ENCODE measurements at places on chromosomes 16 and 17.

DNA sequence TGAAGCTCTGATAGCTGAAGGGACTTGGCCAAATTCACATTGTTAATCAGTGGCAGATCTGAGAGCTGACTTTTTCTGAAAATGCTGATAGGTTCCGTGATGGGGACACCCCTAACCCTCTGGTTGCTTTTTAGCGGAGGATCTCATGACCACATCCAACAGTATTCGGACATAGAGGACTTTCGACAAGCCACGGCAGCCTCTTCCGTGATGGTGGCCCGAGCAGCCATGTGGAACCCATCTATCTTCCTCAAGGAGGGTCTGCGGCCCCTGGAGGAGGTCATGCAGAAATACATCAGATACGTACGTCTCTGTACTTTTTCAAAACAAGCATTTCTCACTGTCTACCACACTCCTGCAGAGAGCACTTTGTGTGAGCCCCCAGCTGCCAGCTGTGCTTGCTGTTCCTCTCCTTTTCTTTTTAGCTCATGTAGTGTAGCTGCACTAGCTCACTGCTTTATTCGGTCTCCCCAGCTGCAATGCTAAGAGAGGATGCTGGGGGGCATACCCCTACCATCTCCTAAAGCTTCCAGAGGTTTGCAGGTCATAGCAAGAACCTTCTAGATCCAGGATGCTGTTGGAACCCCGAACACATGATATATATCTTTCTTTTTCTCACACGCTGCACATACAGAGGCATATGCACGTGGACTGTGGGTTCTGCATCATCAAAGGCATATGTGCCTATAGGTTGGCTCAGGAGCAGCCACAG, 14.2 kb upstream of the NFATC3 start:
- DNase-seq, result no peak

- DNase-seq, result no peak
Observed at GRCh38 chr17:64131606-64132270, 1.8 kb upstream of the ERN1 start.

- DNase-seq, result peak; percentile 25
Observed at GRCh38 chr17:20273741-20274500, 193.4 kb downstream of the LGALS9B start.

GRCh38 chr16:31201582-31202413, 762 bp downstream of the PYCARD start:
- DNase-seq, result peak; percentile 36

DNA sequence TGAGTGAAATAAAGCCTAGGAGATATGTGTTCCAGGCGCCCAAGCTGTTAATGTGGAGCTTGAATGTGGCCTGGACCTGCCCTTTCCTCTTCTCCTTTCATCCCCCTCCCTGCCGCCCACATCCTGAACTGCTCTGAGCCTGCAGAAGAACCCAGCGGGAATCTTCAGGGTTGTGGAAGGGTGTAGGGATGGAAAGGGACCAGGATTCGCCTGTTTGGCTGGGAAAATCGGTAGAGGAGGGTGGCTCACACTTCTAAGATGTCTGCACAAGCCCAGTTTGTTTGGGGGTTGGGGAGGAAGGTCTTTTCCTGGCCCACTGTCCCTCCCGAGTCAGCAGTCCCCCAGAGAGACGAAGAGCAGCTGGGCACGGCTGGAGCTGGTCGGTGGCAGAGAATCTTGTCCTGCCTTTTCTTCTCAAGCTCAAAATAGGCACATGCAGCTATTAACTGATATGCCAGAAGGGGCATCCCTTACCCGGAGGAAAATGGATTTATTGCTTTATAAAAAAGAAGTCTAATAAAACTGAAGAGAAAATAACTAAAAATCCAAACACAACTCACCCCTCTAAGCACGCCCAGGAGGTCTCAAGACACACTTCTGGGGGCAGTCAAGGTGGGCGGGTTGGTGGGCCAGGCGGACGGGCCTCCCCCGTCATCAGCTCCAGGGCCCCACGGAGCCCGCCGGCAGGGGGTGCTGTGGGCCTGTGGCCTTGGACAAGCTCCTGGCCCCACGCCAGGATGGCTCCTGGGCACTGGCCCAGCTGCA, 11.5 kb upstream of the PITPNA start:
- peak; percentile 62 for DNase-seq

- no peak for DNase-seq
Observed at GRCh38 chr17:68698746-68699145, 97.6 kb upstream of the FAM20A start.

GRCh38 chr16:87636050-87636684, 33.9 kb downstream of the JPH3 start:
- peak; percentile 86 for DNase-seq

DNA sequence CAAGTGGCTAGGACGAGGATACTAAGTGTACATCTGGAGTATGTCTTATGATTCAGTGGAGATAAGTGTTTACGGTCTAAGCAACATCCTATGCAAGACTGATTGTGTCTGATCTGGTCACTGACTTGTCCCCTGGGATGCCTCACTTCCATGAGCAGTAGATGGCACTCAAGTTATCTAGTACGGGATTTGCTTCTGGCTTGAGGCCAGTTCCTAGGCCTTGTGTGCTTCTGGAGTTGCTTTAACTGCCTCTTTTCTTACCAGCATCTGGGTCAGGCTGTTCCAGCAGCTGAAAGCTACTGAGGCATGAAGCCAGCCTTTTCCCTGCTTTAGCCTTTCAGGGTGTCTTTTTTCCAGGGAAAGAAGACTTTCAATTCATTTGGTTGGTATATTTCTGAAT, 23.0 kb downstream of the SUPT6H start:
- no peak for DNase-seq

GRCh38 chr17:66420961-66421371, 118.6 kb downstream of the PRKCA start:
- DNase-seq, result no peak

GRCh38 chr17:11240841-11241610, at the start of gene SHISA6:
Gene SHISA6 (plus strand): TSS chr17:11241213.
- no peak for DNase-seq

- no peak for DNase-seq
Observed at GRCh38 chr17:31073411-31073810, 21.4 kb upstream of the NF1 start.

DNA sequence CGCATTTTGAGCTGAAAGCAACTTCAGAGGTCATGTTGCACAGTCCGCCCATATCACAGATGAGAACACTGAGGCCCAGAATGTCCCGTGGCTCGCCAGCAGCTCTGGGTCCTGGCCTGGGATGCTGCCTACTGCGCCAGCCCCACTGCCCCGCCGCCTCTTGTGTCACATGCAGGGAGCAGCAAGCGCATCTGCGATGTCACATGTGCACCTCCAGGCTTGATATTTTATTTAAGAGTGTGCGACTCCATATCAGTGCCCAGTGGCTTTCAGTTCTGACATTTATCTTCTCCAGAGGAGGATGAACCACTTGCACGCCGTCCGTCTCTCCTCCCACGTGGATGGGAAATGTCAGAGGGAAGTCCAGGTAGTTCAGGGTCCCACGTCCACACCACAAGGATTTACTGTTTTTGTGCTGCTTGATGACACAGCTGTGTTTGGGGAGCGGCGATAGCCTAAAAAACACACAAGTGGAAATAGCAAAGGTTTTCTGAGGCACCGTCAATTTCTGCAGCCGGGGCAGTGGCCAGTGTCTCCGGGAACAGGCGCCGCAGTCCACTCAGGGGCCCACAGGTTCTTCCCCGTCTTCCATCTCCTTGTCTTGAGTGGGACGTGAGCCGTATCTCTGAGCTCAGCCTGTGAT, 7.0 kb upstream of the RBFOX3 start:
- peak; percentile 3 for DNase-seq

DNA sequence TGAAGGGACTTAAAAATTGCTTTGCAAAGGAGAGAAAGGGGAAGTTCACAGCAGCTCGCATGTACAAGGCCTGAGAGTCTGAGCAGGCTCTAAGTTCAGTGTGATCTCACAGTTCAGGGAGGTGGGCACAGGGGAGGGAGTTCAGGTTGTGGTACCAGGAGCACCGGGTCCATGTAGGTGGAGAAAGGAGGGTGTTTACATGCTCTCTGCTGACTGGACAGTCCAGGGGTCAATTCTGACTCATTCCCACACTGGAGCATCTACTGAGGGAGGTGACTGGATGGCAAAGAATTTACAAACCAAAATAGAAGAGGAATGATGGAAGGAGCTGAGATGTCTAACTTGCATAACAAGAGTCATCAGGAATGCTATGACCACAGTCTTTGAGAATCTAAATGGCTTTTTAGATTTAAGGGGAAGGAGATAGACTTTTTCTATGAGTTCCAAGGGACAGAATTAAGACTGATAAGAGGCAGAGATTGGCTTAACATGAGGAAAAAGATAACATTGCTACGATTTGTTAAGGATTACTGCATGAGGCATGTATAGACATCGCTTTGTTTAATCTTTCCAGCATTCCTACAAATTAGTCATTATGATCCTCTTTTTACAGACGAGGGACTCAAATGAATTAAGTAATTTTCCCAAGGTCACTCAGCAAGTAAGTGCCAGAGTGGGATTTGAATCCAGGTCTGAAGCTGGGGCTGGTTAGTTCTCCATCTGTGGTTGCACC, 29.9 kb downstream of the MIS12 start:
- no peak for DNase-seq

DNA sequence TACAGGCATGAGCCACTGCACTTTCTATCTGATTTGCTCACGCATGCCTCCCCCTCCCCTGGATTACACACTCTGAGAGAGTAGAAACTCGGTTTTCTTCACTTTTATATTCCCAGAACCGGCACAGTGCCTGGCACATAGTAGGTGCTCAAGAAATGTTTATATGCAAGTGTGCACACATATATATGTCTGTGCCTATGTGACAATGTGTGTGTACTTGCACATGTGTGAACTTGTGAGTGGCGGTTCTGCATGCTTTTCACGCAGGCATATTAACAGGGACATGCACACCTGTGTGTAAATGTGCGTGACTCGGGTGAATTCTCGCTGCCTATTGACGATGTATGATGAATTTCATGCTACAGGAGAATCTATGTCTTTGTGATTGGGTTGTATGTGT, 22.1 kb upstream of the IL21R start:
- no peak for DNase-seq

- DNase-seq, result no peak
Observed at GRCh38 chr16:71479420-71479819, 9.7 kb downstream of the ZNF19 start.

DNA sequence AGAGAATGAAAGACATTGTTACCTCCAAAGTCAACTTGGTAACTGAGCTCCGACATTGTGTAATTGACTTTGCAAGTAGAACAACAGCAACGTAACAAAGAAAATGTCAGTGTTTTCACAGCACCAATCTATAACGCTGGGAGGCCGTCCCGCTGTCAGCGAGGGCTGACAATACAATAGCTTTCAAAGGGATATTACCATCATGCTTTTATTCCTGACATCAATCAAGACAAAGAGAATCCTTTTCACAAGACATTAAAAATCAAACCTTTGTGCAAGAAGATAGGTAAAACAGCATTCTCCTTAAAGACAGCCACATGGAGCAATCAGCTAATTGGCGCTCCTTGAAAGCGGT, 6.2 kb downstream of the ZNF423 start:
- DNase-seq, result no peak

GRCh38 chr17:78912082-78912481, 9.1 kb upstream of the CEP295NL start:
- DNase-seq, result no peak

GRCh38 chr17:49741009-49741691, 22.8 kb downstream of the FAM117A start:
- no peak for DNase-seq

DNA sequence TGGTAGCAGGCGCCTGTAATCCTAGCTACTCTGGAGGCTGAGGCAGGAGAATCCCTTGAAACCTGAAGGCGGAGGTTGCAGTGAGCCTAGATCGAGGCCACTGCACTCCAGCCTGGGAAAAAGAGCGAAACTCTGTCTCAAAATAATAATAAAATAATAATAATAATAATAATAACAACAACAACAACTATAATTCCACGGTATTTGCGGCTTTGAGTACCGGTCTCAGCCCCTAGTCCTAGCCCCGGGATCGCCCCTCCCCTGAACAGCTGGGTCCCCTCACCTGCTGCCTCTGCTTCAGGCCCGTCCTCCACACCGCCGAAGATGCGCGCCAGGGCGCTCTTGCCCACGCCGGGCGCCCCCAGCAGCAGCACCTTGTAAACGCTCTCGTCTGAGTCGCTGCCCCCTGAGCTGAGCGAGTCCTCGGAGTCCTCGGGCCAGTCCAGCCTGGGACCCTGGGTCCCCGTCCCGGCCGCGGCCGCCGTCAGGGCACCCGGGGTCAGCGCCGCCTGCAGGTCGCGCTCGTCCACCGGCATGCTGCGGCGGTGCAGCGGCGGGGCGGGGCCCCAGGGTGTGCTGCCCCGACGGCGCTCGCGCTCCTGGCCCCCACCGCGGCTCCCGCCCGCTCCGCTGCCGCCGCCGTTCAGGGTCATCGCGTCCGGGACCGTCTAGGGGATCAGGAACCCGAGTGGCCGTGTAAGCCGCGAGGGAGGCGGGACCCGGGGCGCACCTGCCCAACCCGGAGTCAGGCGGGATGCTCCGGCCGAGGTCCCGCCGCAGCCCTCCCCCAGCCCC, 611 bp downstream of the RRAD start:
- peak; percentile 38 for DNase-seq

DNA sequence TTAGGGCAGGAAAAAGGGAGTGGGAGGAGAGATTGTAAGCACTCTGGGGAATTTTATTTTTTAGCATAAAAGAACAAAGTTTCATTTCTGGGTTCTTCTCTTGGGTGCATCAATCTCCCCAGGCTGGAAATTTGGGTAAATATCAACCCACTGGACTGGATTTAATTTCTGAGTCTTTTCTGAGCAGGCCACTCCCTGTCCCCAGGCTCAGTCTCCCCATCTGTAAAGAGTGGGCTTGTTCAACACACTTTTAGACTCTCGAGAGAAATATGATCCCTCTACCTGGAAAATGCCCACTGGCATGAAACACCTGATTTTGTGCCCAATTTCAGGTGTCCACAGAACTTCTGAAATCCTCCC, 617 bp upstream of the VTN start:
- DNase-seq, result no peak

DNA sequence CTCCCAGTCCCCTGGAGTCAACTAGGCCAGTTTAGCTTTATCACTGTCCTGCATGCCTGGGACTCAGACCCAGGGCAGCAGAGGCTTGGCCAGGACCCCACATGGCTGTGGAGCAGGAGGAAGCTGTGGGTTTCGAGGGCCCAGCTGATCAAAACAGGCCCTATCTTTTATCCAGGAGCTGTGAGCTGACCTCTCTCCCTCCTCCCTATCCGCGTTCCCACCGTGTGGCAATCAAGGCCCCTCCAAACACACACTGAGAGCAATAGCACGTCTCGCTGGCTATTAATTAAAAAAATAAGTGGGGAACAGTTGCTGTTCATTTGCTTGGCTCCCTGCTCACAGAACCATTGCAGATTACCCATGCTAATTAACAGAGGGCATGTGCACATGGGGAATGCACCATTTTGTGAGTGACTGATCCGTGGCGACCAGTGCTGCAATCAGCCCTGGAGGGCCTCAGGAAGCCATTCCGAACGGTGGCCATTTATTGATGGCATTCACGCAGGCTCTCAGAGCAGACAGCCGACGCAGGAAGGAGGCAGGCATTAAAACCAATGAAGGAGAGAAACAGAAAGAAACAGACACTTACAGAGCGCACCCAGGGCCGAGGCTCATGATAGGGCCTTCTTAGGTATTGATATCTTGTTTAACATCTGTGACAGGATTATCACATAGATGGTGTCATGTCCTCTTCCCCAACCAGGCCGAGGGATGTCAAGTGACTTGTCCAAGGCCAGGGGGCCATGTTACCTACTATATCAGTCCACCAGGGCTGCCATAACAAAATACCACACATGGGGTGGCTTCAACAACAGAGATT, 157.1 kb downstream of the KATNIP start:
- no peak for DNase-seq

GRCh38 chr16:87541872-87542234, 49.0 kb upstream of the ZCCHC14 start:
- DNase-seq, result no peak

Measured in activated naive CD4-positive, alpha-beta T cell treated with anti-CD3 and anti-CD28 coated beads, Interleukin-2, amount 50 U/mL, for 16 hours (primary cell).